ENCODE measurements at places on chromosomes 11 and 22.

GRCh38 chr11:89147229-89147628 lies 30.4 kb upstream of the TYR start:
- DNase-seq = no peak

- no peak for DNase-seq
Measured at GRCh38 chr22:37860796-37861421, 11.7 kb downstream of the EIF3L start.

- no peak for DNase-seq
Measured at GRCh38 chr11:23353611-23354010, 493.3 kb upstream of the CCDC179 start.

DNA sequence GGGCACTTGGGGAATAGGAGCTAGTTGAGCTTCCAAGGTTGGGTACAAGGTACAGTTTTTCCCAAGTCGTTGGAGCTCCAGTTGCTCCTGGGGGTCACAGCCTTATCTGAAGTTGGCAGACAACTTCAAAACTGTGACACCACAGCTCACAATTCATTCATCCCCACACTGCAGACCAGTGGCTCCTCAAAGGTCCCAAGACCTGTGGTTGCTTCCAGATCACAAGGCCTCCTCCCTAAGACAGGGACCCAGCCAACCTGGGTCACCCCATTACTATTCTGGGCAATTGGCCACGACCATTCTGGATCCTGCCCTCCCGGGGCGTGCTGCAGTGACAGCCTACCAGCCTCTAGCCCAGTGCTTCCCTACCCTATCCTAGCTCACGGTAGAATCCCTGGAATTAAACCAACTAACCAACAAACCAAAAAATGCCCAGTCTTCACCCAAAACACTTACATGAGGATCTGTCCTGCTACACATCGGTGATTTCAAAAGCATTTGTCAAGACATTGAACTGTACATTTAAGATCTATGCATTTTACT lies 862 bp upstream of the PDXP start:
- no peak for DNase-seq

DNA sequence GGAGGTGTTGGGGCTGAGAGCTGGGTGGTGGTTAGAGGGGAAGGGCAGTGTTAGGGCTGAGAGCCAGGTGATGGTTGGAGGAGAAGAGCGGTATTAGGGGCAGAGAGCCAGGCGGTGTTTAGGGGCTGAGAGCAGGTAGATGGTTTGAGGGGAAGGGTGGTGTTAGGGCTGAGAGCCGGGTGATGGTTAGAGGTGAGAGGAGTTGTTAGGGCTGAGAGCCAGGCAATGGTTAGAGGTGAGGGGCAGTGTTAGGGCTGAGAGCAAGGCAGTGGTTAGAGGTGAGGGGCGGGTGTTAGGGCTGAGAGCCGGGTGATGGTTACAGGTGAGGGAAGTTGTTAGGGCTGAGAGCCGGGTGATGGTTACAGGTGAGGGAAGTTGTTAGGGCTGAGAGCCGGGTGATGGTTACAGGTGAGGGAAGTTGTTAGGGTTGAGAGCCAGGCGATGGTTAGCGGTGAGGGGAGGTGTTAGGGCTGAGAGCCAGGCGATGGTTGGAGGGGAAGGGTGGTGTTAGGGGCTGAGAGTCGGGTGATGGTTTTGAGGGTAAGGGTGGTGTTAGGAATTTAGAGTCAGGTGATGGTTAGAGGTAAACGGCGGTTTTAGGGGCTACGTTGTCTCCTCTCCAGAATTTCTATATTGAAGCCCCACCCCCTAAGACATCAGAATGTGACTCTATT lies 230.0 kb upstream of the TBCEL start:
- no peak for DNase-seq

GRCh38 chr11:45755281-45755859 lies 49.6 kb upstream of the SLC35C1 start:
- DNase-seq = no peak

DNA sequence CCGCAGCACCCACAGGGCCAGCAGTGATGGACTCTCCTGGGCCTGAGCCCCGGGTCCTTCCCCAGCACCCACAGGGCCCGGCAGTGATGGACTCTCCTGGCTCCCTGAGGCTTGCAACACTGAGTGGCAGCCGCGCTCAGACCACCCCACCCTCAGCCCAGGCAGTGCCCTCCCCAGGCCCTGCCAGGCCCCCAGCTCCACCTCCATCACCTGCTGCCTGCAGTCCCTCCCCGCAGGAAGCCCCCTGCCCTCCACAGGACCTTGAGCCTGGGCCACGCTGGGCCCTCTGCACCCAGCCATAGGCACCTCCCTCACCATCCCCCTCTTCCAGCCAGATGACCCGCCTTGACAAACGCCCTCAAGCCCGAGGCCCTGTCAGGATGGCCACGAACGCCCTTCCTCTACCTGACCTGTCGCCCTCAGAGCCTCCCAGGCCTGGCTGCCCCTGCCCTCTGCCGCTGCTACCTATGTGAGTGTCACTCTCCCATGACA lies 11.4 kb downstream of the ALG12 start:
- no peak for DNase-seq
